CD8-positive, alpha-beta memory T cell (primary cell): ENCODE measurements at places on chromosomes 16 and 17. TPM values are rescaled to one million over a fixed set of nuclear protein-coding genes. Genes with fewer than 3 reads are reported as not detected.

DNA sequence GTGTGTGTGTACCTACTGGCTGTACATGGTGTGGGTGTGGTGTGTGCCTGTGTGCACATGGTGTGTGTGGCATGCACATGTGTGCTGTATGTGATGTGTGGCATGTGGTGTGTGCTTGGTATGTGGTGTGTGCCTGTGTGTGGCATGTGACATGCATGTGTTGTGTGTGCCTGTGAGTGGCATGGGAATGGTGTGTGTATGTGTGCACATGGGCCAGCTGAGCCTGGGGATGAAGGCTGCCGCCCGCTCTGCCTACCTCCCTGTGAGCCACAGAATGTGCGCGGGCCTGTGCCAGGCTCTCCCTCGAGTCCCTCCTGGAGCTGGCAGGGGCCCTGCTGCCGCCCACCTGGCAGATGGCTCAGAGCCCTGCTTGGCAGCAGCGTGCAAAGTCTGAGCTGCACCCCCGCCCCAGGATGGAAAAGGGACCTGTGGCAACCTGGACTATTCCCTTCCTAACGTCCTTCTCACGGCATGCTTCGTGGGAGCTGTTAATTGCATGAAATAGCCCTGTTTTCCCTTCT, 9.3 kb downstream of the PRSS27 start:
- no peaks in the 10 kb centered on the region for H3K27me3 ChIP-seq
- H3K4me1 ChIP-seq, result no peaks in the 10 kb centered on the region
- H3K4me3 ChIP-seq, result no peak overlapping the region
- no peak for DNase-seq
- H3K36me3 ChIP-seq, result peaks cover 7% of the 10 kb centered on the region

The SPNS2 gene
- total RNA-seq, result 0.49 TPM

The CD300H gene
- not detected for total RNA-seq

The TBC1D3K gene
- total RNA-seq, result not detected

DNA sequence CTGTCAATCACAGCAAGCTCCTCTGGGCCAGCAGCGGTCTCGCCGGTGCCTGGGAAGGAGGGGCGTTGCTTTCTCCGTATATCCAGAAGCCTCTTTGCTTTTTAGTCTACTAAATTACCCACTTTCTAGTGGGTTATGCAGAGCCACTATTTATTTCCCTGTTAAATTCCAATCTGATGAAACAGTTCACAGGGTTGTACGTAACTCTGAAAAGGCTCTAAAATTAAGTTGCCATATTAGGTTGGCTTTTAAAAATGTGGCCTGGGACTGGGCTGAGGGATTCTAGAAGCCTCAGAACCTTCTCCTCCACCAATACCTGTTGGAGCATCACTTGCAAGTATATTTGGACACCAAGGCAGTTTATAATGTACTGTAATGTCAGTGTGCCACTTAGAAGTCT, 27.2 kb downstream of the MARCHF10 start:
- H3K4me1 ChIP-seq, result no peaks in the 10 kb centered on the region
- DNase-seq, result no peak
- H3K36me3 ChIP-seq, result no peaks in the 10 kb centered on the region
- no peak overlapping the region for H3K4me3 ChIP-seq

The AXIN2 gene
- 3.8 TPM for total RNA-seq

DNA sequence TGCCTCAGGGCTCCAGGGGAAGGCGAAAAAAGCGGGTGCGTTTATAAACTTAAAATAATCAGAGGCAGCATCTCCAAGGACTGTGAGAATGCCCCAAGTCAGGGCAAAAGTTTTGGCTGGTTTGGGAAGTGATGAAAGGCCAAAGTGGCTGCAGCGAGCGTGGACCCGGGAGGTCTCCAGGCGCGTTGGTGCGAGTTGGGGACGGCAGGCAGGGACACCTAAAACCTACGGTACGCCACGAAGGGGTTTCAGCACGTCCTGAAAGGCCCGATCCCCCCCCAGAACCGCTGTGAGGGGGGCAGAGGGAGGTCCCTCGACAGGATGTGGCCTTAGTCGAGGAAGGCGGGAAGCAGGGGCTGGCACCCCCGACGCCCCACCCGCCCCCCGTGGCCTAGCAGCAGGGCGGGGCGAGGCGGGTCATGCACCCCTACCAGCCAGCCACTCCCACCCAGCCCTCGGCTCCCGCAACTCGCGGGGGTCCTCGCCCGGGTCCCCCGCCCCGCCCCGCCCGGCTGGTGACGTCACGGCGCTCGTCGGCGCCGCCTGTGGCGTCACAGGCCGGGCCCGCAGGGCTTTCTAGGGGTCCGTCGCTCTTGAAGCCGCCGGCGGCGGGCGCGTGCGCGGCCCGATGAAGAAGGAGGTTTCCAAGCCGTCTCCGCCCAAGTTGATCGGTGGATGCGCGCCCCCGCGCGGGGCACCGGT, at the start of gene MYCBPAP:
MYCBPAP (plus strand) TSS at position 569 of the 702 bp plus-strand sequence. CDS start 236 bp downstream, outside the sequence.
- H3K4me1 ChIP-seq, result peaks cover 20% of the 10 kb centered on the region
- no peaks in the 10 kb centered on the region for H3K36me3 ChIP-seq
- peak within 1 kb of the TSS; percentile 84 for H3K4me3 ChIP-seq
- DNase-seq, result peak; percentile 75
- peak within 1 kb of the TSS; percentile 73 for H3K27ac ChIP-seq

DNA sequence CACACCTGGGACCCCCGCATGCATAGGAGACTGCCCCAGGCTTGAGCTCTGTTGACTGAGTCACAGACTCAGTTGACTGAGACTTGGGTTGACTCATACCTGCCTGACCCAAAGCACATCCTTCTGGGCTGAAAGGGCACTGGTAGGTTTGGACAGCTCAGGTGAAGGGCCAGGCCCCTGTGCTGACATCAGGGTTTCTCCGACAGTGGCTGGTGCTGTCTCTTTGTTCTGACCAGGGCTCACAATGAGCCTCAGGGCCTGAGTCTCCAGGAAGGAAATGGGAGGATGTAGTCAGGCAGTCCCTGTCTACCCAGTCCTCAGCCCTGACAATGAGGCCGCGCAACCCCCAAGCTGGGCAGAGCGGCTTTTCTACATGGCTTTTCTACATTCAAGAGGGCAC, 6.5 kb downstream of the SPNS2 start:
- H3K4me3 ChIP-seq, result no peak overlapping the region
- H3K4me1 ChIP-seq, result peaks cover 31% of the 10 kb centered on the region
- H3K27me3 ChIP-seq, result peaks cover 16% of the 10 kb centered on the region
- no peak overlapping the region for H3K27ac ChIP-seq
- no peaks in the 10 kb centered on the region for H3K36me3 ChIP-seq
- no peak for DNase-seq

The NPIPA5 gene
- 16.7 TPM for total RNA-seq

DNA sequence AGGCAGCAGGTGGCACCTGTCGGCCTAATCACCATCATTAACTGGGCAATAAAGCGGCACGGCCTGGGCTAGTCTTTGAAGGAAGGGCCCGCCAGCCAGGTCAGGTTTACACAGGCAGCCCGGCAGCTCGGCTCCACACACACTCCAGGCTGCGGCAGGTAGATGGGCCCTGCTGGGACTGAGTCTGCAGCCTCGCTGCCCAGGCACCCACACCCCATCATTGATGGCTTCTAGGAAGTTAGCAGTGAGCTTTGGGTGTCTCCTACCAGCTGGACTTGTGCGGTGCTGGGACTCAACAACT, 6.8 kb upstream of the FOXN1 start:
- no peak for DNase-seq
- H3K4me3 ChIP-seq, result no peak overlapping the region
- H3K36me3 ChIP-seq, result no peaks in the 10 kb centered on the region
- no peaks in the 10 kb centered on the region for H3K4me1 ChIP-seq

The FADS6 gene
- not detected for total RNA-seq

DNA sequence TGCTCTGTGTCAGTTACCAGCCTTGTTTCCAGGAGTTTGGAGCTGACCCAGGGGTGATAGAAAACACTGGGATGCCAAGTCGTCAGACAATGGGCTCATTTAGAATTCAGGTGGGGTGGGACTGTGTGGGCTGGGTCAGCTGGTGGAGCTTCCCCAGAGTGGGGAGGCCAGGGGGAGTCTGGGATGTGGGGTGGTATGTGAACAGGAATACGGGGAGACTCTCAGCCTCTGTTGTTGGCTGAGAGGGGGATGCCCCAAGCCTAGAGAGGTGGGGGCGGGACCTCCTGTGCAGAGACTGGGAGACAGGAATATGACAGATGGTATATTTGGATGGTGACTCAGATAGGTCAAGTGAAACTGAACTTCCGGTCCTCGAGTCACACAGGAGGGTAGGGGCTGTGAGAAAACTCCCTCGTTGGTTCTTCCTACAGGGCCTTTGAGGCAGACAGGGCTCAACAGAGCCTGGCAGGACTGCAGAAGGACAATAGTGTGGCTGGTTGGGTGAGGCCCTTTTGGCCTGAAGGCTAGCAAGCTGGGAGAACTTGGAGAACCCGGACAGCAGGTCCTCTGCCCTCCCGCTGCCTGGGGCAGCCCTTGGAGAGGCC, 23.7 kb downstream of the CDH1 start:
- no peaks in the 10 kb centered on the region for H3K36me3 ChIP-seq
- no peaks in the 10 kb centered on the region for H3K4me1 ChIP-seq
- no peak overlapping the region for H3K4me3 ChIP-seq
- H3K27me3 ChIP-seq, result no peaks in the 10 kb centered on the region
- no peak for DNase-seq

- no peaks in the 10 kb centered on the region for H3K4me1 ChIP-seq
- DNase-seq, result no peak
- no peaks in the 10 kb centered on the region for H3K36me3 ChIP-seq
- no peak overlapping the region for H3K4me3 ChIP-seq
These were observed 94.4 kb downstream of the NLK start for GRCh38 chr17:28136923-28137322.

The HOXB7 gene
- total RNA-seq, result 0.96 TPM

- H3K4me3 ChIP-seq, result no peak overlapping the region
- no peaks in the 10 kb centered on the region for H3K4me1 ChIP-seq
- no peaks in the 10 kb centered on the region for H3K27me3 ChIP-seq
- no peaks in the 10 kb centered on the region for H3K36me3 ChIP-seq
These were observed 58.0 kb upstream of the HNF1B start for GRCh38 chr17:37802712-37803416.

DNA sequence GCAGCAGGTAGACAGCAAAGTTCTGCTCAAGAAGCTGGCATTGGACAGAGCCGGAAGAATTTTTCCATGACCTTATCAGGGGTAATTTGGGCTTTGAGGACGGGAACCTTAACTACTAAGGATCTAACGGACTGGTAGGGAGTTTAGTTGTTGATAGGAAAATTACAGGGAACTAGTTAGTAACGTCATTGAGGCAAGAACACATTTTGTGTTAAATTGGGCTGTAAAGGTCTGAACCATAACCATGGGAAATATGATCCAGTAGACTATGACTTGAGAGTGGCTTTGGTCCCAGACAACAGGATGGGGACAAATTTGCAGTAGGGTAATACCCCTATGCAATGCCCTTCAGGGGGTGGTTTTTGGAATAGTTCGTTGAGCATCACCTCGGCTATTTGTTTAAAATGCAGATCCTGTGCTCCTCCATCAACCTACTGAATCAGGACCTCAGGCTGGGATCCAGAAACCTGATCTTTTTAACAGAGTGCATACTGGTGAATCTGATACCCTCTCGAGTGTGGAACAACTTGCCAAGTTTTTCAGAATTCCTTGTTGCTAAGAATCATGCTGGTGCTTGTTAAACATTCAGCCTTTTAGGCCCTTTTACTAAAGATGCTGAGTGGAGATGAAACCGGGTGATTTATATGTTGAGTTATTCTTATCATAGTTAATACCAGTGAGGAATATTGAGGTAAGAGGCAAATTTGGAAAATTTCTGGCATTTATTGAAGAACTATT, 255.1 kb downstream of the MAP2K6 start:
- no peak overlapping the region for H3K27ac ChIP-seq
- no peak for DNase-seq
- no peaks in the 10 kb centered on the region for H3K4me1 ChIP-seq
- H3K4me3 ChIP-seq, result no peak overlapping the region
- no peaks in the 10 kb centered on the region for H3K27me3 ChIP-seq

DNA sequence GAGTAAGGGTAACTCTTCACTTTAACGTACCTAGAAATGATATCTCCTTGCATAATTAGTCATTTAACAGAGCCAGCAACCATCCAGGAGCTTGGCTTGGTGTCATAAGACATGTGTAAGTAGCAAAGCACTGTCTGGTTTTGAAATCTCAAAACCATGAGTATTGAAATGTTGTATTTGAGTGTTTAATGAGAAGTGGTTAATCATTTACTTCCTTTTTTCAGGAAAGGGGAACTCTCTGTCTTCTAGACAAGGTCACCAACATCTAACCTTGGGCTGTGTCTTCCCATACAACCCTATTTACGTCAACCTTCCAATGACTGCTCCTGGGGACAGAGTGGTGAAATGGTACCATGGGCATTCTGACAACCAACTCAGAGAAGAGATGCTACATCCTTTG, 27.1 kb downstream of the PMP22 start:
- DNase-seq, result no peak
- H3K4me1 ChIP-seq, result no peaks in the 10 kb centered on the region
- H3K36me3 ChIP-seq, result no peaks in the 10 kb centered on the region
- no peaks in the 10 kb centered on the region for H3K27me3 ChIP-seq
- H3K27ac ChIP-seq, result no peak overlapping the region

DNA sequence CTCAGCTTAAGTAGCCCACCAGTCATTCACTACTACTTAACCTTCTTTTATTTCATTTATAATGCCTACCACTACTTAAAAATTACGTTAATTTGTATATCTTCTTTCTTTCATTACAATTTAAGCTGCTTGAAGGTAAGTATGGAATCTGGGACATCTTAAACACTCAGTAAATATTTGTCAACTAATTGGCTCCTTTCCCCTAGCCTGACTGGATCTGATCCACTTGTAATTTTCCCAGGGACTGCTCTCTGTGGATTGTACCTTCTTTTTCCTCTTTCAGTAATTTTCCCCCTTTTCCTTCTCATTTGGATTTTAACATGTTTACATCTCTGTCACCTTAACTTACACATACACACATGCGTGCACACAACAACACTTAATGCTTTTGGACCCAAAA, 152.4 kb upstream of the RBL2 start:
- no peak overlapping the region for H3K4me3 ChIP-seq
- DNase-seq, result no peak
- no peak overlapping the region for H3K27ac ChIP-seq
- H3K27me3 ChIP-seq, result no peaks in the 10 kb centered on the region
- H3K36me3 ChIP-seq, result no peaks in the 10 kb centered on the region

The GPR139 gene
- not detected for total RNA-seq

The RRAD gene
- 0.88 TPM for total RNA-seq

DNA sequence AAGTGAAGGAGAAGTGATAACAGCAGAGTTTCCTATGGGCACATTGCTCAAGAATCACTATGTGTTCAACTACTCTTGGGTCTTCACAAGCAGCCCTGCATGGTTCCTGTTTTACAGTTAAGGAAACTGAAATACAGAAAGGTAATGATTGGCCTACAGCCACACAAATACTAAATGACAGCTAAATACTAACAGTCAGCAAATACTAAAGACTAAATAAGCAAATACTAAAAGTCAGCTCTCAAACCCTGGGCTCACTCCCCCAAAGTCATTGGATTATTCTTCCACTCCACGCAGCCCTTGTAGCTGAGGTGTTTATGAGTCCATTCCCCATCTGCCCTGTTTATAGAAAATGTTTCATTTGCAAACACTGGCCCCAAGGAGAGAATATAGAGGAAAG, 372.7 kb upstream of the CDH11 start:
- H3K4me3 ChIP-seq, result no peak overlapping the region
- H3K36me3 ChIP-seq, result no peaks in the 10 kb centered on the region
- no peak for DNase-seq
- no peak overlapping the region for H3K27ac ChIP-seq

- no peak for DNase-seq
- H3K27ac ChIP-seq, result no peak overlapping the region
- H3K36me3 ChIP-seq, result no peaks in the 10 kb centered on the region
These were observed 16.4 kb downstream of the FAM20A start for GRCh38 chr17:68584581-68585303.

The DPEP1 gene
- not detected for total RNA-seq

GRCh38 chr16:85460252-85461021, 152.7 kb upstream of the GSE1 start:
- peak overlapping the region; percentile 78 for H3K27ac ChIP-seq
- no peak overlapping the region for H3K4me3 ChIP-seq
- peaks cover 21% of the 10 kb centered on the region for H3K27me3 ChIP-seq
- H3K36me3 ChIP-seq, result no peaks in the 10 kb centered on the region
- DNase-seq, result no peak
